Stimulated activated CD4-positive, alpha-beta T cell treated with anti-CD3 and anti-CD28 coated beads, Interleukin-1b, Interleukin-23, amount 100 ng/mL, for 4 hours (primary cell): ENCODE measurements at places on chromosomes 12 and 14.

DNA sequence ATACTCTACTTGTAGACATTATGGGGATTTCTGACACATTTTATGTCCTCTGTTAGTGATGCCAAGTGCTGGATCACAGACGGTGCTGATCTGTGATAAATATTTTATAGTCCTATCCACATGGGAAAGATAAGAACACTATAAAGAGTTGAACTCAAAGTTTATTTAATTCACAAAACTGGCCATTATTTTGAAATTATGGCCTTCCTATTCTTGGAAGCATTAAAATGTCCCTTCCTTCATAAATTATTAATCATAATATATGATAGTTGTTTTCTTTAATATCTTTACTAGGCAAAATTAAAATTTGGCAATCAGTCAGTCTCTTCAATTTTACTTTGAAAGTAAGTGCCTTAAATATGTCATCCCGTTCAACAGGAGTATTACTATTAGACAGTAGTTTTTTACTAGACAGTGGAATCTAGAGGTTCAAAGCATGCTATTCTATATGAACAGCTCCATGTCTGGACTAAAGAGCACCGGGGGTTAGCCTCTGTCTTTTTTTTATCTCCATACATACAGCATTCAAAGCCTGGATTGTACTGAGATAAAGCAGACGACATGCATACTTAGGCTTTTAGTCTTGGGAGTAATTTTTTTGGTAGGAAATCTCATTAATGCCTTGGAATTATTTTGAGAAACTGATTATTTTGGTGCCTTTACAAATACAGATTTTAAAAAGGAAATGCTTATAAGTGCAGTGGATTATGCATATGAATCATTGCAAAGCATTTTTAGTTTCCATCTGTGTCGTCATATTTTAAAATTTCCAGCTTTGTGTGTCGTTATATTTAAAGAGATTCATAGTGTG is 306.1 kb upstream of the RGS6 start:
- DNase-seq, result no peak

- DNase-seq, result peak; percentile 98
Observed at GRCh38 chr14:55026793-55027561, at the start of the genes SOCS4 and WDHD1. SOCS4 (plus strand) TSS chr14:55027236; CDS start chr14:55043042, 15,806 bp downstream. WDHD1 (minus strand) TSS chr14:55027099; CDS start chr14:55026787, 312 bp downstream.

DNA sequence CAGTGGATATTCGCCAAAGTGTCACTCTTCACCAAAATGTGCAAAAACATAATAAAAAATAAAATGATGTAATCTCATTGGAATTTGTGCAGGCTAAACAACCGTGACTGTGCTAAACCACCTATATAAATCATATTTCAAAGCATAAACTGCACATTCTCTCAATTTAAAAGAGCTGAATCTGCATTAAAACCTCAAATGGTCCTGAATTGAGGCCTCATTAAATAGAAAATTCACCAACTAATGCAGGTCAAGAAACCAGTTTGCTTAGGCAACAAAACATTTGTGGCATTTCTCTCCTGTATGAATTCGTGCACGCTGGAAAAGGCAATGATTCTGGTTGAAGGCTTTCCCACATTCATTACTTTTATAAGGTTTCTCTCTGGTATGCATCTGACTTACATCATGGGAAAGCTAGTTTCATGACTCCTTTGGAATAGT is 80.1 kb upstream of the IFNG-AS1 start:
- no peak for DNase-seq

- DNase-seq, result no peak
Observed at GRCh38 chr12:53586745-53587144, 39.4 kb downstream of the ATF7 start.

DNA sequence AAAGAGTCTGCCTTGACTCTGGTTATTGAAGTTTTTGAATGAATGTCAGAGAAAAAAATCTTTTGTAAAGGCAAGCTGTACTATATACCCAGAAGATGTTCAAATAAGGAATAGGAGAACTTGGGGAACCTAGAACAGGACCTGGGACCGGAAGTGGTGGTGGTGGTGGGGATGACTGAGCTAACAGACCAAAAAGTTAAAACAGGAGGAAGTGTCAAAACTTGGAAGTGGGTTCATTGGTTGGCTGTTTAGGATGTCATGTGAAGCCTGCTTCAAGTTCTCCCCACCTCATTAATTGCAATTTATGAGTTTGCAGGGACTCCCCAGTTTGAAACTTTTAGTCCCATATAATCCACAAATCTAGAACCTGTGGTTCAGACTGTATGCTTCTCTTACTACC is 26.2 kb downstream of the PLXNC1 start:
- DNase-seq, result no peak

- DNase-seq, result peak; percentile 73
Observed at GRCh38 chr14:76904740-76905569, 78.7 kb downstream of the LRRC74A start.

GRCh38 chr12:104886418-104887401 is 71.4 kb downstream of the SLC41A2 start:
- no peak for DNase-seq

DNA sequence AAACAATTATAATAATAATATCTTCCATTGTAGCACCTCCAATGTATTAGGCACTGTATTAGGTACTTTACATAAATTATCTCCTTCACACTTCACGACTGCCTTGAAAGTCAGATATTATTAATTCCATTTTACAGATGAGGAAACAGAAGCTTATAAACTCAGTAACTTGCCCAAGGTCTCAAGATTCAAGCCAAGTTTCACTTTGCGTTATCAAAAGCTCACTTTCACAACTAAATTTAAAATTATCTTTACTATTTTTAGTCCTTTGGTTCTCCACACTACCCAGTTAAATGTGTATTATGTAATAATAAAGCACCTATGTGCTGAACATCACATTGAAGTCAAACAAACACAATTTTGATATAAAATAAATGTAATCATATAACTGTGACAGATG is 55.8 kb downstream of the NUMB start:
- DNase-seq, result no peak

DNA sequence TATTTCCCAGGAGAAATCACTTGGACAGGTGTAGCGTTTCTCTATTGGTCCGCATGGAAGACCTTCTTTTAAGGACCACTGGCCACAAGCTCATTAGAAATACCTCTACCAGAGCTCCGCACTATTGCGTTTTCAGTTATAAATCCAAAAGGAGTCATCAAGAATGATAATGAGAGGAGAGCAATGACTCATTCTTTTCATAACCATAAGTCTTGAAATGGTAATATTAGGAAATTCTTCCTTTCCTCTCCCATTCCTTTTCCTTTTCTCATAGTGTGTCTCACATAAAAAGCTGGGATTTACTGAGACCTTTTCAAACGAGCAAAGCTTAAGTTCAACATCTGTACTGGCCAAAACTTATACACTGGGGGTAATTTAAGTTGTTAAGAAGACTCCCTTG is 215.7 kb downstream of the CPNE8 start:
- no peak for DNase-seq

DNA sequence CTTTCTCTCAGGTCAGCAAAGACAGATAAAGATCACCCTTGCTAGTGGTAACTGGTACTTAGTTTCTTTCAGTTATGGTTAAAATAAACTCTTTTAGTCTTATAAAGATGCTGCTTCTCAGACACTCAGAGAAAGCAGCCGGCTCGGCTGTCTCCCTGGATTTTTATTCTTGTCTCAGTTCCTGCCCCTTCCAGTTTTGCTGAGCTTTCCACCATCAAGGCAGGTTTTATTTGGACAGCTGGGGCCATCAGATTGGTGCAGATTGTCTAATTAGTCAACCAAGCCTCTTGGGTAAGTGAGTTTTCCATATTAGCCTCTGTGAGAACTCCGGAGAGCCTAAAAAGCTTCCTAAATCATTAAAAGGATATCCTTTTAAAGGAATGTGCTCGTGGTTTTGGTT is 130.8 kb upstream of the BMP4 start:
- no peak for DNase-seq

GRCh38 chr12:4569261-4569660 is 7.3 kb downstream of the DYRK4 start:
- DNase-seq, result no peak

DNA sequence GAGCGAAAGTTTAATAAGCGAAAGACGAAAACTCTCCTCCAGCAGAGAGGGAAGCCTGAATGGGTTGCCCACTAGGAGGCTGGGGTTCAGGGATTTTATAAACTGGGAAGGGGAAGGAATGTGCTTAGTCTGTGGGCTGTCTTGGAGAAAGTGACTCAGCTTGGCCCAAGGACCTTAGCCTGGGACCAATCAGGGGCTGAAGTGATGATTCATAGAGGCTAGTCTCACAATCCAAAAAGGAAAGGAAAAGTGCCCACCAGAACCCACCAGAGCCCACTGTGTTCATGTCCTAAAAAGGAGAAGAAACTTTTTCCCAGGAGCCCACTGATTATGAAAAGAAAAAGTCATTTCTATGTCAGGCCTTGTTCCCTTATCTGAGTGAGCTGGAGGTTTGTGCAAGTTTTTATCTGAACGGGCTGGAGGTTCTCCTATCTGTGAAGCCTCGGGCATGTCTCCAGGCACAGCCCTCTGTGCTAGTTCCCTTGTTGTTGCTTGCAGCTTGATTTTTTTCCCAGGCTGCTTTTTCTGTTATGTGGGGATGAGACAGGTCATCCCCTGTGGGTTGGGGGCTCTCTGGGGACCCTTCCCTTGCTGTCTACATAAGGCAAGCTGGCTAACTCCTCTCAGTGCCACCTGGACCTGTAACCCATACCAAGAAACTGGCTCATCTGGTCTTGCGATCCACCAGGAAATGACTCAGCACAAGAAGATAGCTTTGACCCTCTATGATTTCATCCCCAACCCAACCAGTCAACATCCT is 8.3 kb upstream of the GOLGA5 start:
- no peak for DNase-seq

DNA sequence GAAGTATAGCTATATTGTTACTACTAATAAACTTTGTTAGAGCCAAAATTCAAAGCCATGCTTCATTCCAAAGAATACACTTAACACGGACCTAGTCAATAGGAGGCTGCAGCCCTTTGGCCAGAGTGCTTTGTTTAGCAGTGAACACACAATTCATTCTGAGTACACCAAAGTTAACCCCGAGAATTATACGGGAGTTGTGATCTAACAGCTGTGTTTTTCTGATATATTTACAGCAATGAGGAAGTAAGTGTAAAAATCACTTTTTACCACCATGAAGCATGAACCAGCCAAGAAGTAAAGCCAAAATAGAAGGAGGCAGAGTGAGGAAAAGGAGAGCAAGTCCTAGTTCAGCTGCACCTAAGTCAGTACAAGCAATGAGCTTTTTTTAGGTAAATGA is 156.8 kb upstream of the PDE3A start:
- DNase-seq, result no peak
